LHCN-M2 (cell line): ENCODE measurements at places on chromosomes 5 and 9. TPM values are rescaled to one million over a fixed set of nuclear protein-coding genes. Genes with fewer than 3 reads are reported as not detected.

DNA sequence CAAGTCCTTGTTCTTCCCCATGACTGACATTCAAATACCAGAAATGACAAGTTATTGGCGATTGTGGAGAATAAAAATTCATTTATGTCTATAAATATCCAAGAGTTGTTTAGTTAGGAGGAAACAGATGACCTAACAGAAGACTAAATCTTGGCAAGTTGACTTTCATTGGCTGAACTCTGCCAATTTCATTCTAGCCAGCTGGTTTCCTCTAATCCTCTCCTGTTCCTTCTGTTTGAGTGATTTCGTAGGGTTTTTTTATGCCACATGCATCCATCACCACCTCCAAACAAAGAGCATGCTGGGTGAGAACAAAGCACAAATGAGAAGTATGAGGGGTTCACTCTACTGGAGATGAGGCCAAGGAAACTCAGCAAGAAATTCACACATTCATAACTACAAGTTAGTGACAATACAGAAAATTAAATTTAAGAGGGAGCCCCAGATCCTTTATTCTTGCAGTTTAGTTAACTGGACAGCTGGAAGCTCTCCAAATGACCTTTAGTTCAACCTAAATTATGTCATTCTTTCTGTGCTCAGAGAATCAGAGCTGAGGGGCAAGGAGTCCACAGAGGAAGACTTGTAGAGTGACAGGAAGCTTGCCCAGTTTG, 932.0 kb downstream of the TLE4 start:
- DNase-seq, result peak; percentile 30

GRCh38 chr9:107584944-107585343, 95.4 kb upstream of the KLF4 start:
- DNase-seq, result no peak

The PTTG1 gene
- 235 and 291 TPM in 2 replicates for total RNA-seq

DNA sequence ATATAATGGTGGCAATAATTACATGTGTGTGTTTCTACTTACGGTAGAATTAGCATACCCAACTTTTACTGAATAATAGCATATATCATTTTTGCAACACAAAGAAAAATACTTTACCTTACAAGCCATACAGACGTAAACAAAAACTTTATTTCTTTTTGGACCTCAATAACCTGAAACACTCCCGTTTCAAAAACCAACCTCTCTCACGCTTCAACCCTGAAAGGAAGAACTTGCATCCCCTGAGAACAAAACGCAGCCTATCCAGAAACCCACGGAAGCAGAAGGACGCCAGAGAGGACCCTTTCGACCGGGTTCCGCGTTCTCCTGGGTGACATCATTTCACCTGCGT, at the start of gene RNF38:
RNF38 (minus strand) TSS at position 290 of the 352 bp plus-strand sequence; CDS start at position 129, 161 bp downstream.
- DNase-seq, result no peak

GRCh38 chr5:96254980-96255691, 177.9 kb downstream of the PCSK1 start:
- DNase-seq, result peak; percentile 79

- DNase-seq, result no peak
Observed at GRCh38 chr5:58491216-58491892, at the start of gene GAPT. GAPT (plus strand) TSS chr5:58491435; CDS start chr5:58494537, 3,102 bp downstream.

The ELAVL2 gene
- total RNA-seq, result 4.4 and 7.5 TPM in 2 replicates

The PIP5K1B gene
- not detected in 2 replicates for total RNA-seq

The FOXD4L6 gene
- 0.38 TPM in 1 of 2 replicates, not detected in the other for total RNA-seq

The PCDHGA2 gene
- 0.90 and 1.1 TPM in 2 replicates for total RNA-seq

GRCh38 chr5:44637916-44638869, 170.6 kb upstream of the MRPS30 start:
- DNase-seq, result no peak

DNA sequence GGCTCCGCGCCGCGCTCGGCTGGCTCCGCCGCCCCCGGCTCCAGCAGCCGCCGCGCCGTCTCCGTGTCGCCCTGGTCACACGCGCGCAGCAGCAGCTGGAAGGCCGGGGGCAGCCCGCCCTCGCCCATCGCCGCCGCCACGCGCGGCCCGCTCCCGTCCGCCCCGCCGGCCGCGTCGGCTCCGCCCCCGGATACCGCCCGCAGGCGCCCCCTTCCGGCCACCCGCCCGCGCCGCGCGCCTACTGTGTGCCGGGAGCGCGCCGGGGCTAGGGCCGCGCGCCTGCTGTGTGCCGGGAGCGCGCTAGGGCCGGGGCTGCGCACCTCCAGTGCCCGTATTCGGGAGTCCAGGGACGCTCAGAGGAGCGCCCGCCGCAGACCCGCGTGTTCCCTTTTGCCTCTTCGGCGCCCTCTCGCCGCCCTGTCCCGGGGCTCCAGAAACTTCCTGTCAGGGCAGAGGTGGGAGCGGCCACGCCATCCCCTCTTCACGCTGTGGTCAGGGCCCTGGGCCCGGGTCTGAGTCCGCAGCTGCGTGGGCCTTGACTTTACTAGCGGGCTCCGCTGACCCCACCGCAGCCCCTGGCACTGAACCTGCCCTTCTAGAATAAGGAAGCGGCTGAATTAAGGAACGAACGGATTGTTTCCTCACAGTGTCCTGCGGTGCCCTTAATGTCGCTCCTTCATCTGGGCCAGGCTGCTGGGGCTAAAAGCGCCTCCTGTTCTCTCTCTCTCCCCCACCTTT, at the start of gene ANKS6:
ANKS6 (minus strand) TSS at position 192 of the 738 bp plus-strand sequence; CDS start at position 128, 64 bp downstream.
- peak; percentile 69 for DNase-seq

- peak; percentile 64 for DNase-seq
Observed at GRCh38 chr9:4062966-4063365, 236.9 kb downstream of the GLIS3 start.

The PCDHGA10 gene
- 17.4 and 21.4 TPM in 2 replicates for total RNA-seq

GRCh38 chr5:83721953-83722901, 1.6 kb upstream of the HAPLN1 start:
- peak; percentile 76 for DNase-seq

The ITGA2 gene
- total RNA-seq, result 1.5 TPM in 2 replicates

The INSL4 gene
- total RNA-seq, result not detected in 2 replicates

The PCDHA13 gene
- not detected in 2 replicates for total RNA-seq

GRCh38 chr9:113622600-113623400, 159.3 kb downstream of the RGS3 start:
- DNase-seq, result peak; percentile 95

DNA sequence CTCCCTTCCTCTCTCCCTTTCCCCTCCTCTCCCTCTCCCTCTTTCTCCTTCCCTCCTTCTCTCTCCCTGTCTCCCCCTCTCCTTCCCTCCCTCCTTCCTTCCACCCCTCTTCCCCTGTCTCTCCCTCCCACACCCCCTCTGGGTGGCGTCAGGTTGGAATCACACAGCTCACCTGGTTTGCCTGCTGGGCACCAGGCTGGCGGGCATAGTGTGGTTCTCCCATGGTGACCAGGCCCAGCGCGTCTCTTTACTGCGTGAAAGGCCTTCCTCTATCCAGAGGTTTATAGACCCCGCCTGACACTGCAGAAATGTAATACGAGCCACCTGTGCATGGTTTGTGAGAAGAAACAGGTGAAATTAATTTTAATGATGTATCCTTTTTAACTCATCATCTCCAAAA, 76.2 kb downstream of the MRPL36 start:
- no peak for DNase-seq

The DDX4 gene
- total RNA-seq, result not detected in 2 replicates

GRCh38 chr9:133141833-133142595, 21.0 kb upstream of the RALGDS start:
- DNase-seq, result no peak
